ENCODE measurements at places on chromosomes 5 and 9.

DNA sequence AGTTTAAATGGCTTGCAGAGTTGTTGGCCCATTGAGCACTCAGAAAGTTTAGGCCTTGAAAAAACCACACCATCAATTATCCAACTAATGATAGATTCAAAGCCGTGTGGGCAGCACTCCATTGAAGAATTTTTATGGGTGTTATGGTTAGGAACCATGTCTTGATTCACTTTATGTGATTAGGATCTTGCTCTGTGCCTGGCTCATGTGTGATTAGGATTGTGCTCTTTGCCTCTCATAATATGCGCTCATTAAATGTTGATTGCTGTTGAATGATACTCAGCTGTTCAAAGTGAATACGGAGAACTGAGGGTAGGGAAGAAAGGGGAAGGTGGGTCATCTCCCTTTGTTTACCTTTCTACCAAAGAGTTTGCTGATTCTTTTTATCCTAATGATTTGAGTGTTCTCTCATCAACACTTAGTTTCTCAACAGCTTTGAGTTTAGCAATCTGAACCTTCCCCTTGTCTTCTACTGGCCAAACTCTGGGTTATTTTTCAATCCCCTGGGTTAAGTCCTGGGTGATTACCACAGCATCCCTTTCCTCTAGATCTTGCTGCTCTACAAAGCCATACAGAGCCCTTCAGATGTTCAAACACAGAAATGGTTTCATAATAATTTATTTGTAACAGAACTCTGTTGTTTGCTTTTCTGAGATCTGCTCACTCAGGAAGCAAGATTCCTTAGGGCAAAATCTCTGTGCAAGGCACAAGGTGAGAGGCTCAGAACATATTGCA lies 668.8 kb upstream of the RGMB start:
- no peak for DNase-seq

GRCh38 chr5:6082685-6083084 lies 295.7 kb downstream of the MED10 start:
- no peak for DNase-seq

- DNase-seq, result no peak
Measured at GRCh38 chr9:126864771-126865170, 4.3 kb downstream of the ZBTB34 start.

DNA sequence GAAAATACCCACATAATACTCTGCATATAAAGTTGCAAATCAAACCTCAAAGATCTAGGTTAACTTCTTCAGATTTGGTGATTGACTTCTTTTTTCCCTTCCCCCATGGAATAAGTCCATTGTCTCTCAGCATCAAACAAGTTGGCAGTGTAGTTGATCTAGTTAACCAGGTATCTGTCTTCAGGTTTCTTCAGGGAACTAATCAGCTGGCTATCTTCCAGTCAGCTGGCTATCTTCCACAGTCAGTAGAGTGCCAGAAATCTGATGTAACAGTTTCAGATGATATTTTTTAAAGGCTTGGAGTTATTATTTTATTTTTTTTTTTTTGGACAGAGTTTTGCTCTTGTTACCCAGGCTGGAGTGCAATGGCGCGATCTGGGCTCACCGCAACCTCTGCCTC lies 16.8 kb downstream of the TNFSF15 start:
- DNase-seq, result no peak

- no peak for DNase-seq
Measured at GRCh38 chr5:52989781-52990527, 802 bp downstream of the ITGA2 start.

- peak; percentile 4 for DNase-seq
Measured at GRCh38 chr5:135977375-135977928, 22.7 kb upstream of the LECT2 start.

GRCh38 chr5:135651156-135651555 lies 72.4 kb upstream of the CXCL14 start:
- DNase-seq, result no peak

DNA sequence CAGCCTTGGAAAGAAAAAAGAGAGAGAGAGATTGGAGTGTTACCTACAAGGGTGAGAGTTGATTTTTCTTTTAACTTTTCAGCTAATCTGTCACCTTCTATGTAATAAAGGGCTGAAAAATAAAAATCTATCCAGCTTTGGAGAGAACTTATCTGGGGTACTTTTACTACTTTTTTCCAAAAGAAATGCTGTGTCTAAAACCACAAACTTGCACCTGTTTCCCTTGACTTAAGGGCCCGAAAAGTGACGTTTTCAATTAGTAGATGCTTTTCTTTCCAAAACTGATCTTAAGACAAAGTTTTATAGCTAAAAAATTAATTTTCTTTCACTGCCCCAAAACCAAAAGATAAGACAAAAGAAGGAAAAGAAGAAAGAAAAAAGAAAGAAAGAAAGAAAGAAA lies 48.8 kb downstream of the SMIM23 start:
- DNase-seq, result no peak

DNA sequence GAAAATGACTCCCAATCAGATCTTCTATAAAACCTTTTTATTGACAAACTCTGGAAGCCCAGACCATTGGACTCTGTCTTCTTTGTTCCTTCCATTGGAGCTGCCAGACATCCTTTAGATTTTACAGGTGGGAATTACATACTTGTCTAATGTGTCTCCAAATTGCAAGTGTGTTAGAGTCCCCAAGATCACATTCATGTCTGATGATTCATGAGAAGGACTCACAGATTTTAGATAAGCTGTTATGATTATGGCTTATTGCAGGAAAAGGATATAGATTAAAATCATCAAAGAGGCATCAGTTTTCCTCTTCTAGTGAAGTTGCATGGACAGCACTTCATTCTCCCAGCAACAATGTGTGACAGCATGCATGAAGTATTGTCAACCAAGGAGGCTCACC lies 70.4 kb downstream of the MUSK start:
- DNase-seq, result no peak

DNA sequence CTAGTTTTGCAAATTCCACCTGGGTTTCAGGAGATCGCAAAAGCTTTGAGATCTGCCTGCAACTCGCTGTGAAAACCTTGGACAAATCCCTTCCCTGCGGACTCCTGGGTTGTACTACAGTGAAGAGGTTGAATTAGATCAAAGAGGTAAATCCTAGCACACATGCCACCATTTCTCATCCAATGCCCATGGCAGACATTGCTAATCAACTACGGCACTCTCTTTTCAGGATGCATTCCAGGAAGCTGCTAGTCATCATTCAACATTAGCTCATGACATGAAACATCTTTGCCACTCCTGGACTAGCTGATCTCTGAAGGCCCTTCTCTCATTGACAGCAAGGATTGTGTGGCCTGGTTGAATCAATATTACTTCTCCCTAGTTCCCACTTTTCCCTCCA lies 46.1 kb downstream of the PCDH1 start:
- DNase-seq, result no peak

Measured in T-helper 22 cell (primary cell).